ENCODE measurements at places on chromosomes 12 and 14.

DNA sequence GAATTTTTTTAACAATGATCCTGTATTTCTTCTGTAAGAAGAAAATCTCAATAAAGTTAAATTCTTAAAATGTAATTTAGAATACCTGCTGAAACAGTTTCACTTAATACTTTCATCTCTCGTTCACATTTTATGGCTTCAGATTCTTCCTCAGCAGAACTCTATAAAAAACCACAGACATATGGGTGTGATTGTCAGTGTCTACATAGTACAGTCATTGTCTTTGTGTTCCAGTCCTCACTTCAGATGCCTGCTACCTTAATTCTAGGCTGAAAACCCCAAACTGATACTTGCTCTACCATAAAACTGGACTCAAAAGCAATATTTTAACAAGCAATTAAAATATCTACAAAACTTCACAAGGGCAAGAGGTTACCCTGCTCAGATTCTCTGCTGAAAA is 71.8 kb downstream of the DNAI7 start:
- no peak for DNase-seq

- no peak for DNase-seq
These were observed 2.4 kb upstream of the KRT8 start for GRCh38 chr12:52907092-52907810.

DNA sequence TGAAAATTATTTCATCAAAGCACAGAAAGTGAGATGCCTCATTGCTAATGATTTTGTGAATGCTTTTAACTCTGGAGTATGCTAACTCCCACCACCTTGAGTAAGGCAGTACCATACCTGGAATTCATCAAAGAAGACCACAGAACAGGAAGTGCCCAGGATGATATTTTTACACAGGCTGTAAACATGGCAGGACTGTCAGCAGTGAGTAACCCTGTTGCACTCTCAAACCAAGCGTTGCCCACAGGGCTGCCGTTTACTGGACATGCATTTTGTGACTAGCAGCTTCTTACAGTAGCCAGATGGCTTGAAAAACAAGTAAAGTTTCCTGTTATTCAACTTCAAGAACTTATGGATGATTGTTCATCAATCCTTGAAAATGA is 42.4 kb downstream of the RALGAPA1 start:
- no peak for DNase-seq

DNA sequence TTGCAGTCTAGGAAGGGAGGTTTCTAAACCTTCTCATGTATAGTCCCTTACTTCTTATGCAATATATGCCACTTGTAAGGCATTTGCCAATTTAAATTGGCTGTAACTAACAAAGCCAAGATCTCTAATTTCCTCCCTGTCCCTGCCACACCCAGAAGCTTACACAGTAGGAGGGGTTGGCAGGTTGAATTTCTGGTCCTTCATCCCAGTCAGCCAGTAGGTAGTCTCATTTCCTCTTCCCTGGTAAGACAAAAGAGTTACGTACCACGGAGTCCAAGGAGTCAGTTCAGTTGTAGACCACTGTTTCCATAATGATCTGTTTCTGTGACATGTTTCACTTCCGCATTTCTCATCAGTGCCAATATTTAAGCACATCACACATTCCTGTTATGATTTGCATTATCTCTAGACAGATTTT is 47.0 kb upstream of the PLBD1 start:
- no peak for DNase-seq

GRCh38 chr14:34439090-34439489 is 22.9 kb downstream of the SPTSSA start:
- DNase-seq = no peak

DNA sequence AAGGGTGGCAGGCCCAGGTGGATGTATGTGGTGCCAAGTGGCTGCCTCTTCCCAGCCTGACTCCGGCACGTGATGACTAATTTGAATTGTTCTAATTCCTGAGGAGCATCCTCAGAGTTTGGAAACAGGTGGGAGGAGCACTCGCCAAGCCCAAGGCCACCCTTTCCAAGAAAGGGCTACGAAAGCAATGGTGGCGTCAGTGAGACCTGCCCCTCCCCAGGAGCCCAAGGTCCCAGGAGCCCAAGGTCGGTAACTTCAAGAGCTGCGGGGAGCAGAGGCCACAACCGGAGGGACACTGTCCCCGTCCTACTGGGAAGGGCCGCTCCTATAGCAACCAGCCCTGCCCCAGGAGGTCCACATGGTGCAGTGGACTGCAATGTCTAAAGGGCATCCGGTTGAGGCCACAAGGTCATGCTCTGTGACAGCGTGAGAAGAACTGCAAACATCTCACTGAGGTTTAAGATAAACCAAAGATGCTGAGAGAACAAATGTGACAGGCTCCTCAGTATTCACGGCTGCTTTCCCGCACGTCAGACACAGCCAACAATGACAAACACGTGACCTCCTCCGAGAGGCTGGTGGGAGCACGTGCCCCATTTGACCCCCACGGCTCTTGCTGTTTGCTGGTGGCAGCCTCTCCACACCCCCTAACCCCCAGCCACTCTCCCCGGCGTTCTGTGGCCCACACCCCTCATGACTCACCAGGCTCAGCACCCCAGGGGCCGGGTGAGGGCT is 79.6 kb downstream of the ITPK1 start:
- DNase-seq = no peak

DNA sequence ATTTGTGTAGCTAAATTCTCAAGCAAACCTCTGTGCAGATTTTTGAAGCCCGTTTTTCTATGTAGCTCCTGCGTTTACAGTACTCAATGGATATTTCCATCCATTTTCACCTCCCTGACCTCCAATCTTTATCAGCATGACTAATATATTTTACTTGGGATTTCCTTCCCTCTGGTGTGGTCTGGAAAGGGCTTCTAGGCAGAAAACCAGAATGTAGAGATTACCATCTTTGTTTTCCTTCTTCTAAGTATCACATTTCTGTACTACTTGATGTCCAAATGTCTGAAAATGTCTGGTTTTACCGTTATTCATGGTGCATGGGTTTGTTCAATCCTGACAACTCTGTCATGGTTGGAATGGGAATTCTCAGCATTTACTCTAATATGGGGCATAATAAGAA is 907.6 kb upstream of the FLRT2 start:
- no peak for DNase-seq
